ENCODE measurements at places on chromosomes 2 and 18.
A peak's percentile ranks its signal among the peaks of the same experiment; 100 is the strongest.

DNA sequence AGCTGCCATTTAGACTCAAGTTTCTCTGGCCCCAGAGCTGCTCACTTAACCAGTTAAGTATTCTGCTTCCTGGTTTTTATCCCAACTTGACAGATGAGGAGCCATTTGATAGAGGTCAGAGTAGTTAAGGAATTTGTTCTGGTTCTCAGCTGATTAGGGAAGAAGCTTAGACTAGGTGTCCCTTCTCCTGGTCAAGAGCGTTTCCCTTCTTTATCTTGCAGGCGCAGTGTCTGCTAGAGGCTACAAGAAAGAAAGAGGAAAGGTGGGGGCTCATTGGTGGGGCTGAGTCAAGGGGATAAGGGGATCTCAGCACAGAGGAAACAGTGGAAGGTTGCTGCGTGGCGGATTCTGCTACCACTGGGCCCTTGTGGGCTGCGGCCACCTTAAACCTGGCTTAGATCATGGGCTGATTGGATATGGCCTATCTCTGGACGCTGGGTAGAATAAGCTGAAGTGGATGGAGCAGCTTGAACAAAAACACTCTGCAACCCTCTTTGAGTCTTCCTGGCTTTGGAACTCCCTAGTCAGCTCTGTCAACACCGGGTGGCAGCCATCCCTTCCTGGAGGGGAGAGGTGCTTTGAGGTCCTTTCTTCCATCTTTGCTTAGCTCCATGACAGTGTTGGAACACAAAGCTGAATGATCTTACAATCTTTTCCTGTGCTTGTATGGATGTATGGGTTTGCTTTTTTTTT lies 70.8 kb downstream of the QPCT start:
- peak; percentile 58 for DNase-seq

DNA sequence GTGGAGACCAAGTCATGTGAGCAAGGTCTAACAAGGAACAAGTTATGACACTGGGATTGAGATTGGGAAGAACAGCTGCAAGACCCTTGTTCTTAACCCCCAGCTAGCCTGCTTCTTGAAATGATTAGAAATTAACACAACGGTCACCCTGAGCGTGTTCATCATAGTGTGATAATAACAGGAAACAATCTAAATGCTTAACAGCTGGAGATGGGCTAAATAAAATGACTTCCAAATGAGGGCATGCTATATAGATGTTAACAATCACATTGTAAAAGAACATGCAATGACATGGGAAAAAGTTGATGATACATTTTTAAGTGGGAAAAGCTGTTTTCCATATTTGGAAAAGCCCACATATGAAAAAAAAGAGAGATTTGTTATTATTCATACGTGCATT lies 47.6 kb downstream of the RPL37A start:
- DNase-seq: peak; percentile 3

DNA sequence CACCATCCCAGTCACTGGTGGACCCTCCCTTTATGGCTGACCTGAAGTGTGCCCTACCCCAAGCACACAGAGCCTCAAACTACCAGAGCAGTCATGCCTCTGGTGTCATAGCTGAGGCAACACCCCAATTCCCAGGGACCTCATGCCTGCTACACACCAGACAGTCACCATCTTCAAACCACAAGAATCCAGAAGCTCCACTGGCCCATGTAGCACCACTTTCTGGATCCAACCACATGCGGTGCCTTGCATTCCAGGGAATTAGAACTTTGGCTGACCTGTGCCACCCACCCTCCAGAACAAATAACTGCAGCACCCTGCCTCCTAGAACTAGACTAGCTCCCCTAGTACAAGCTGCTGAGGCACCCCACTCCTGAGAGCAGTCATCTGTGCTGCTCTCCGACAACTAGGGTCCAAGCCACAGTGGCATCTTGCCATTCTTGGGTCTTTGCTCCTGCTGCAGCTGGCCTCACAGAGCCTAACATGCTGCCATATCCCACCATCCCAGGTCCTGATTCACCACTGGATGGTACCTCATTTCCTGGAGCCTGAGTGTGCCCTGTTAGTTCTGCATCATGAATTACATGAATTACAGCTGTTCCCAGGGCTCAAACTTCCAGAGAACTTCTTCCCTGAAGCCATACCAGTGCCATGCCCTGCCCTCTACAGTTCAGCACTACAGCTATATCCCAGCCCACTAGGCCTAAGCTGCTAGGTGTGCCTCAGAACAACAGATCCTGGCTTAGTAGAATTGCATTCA lies 243.8 kb upstream of the CHST9 start:
- no peak for DNase-seq

- DNase-seq: no peak
Observed at GRCh38 chr2:75243219-75243618, 43.9 kb upstream of the TACR1 start.

GRCh38 chr2:164896634-164897355 lies 55.2 kb upstream of the COBLL1 start:
- no peak for DNase-seq

DNA sequence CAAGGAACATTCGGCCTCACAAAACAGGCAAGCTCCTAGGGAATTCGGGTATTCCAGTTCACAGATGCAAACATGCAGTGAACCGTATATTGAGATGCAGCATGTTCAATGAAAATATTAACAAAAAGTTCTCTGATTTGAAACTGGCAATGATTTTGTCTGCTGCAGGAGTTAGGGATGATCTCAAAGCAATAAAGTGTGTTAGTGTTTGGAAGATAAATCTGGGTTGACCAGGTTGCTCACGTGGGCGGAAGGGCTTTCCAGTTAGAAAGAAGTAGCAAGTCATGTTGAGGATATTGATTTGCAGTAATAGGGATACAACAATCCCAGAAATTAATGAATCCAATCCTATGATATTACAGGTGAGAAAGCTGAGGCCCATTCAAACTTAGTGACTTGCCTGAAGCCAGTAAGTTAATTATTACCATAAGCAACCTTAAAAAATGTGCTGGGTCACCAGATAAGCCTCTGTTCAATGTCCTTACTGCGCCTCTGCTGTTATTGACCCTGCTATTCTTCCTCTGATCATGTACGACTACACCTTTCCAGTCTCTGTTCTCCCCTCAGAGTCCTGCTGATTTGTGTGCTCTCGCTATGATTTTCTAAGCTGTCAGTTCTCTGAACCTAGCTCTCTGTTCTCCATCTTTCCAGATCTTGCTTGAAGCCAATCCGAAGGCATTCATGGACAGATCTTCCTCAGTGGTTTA lies 370.8 kb downstream of the DSEL start:
- DNase-seq: peak; percentile 67

DNA sequence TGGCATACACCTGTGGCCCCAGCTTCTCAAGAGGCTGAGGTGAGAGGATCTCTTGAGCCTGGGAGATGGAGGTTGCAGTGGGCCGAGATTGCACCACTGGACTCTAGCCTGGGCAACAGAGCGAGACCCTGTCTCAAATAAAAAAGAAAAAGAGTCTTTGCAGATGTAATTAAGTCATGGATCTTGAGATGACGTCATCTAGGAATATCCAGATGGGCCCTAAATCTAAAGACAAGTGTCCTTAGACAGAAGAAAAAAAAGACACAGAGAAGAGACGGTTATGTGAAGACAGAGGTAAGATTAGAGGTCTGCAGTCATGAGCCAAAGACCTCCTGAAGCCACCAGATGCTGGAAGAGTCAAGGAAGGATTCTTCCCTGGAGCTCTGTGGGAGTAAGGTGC lies 74.3 kb downstream of the RHOB start:
- no peak for DNase-seq

DNA sequence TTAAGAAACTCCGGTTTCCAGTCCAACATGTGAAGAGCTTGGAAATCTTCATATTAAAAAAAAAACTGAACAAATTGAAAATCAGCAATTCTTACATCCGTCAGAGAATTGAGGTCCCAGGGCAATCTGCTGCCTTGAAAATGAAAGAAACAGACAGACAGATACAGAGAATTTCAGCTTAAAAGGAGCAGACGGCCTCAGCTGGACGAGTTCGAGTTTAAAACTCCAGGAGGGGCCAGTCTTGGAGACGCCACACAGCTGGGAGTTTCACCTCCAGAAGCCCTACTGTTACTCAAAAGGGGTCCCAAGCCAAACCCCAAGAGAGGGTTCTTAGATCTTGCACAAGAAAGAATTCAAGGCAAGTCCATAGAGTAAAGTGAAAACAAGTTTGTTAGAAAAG lies 226.5 kb upstream of the ARL4C start:
- no peak for DNase-seq

GRCh38 chr2:22628906-22629305 lies 756.1 kb upstream of the KLHL29 start:
- DNase-seq: no peak

- DNase-seq: peak; percentile 2
Observed at GRCh38 chr2:145043399-145043834, 523.5 kb upstream of the ZEB2 start.

DNA sequence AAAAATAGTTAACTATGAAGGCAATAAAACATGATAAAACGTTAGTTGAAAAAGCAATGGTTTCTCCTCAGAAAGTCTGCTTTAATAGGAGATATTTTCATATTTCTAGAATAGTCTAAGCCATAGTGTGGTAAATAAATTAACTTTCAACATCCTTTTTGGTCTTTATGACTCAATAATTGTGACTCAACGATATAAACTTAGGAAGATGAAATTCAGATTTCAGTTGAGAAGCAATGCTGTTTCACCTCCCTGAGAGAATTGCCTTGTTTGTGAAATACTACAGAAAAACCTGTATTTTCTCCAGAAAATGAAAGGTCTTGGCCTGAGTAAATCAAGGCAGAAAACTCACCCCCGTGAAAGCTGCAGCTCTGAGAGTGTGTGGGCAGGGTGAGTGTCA lies 166.9 kb downstream of the ETAA1 start:
- no peak for DNase-seq

GRCh38 chr18:49345931-49346696 lies 114.3 kb downstream of the DYM start:
- DNase-seq: no peak

DNA sequence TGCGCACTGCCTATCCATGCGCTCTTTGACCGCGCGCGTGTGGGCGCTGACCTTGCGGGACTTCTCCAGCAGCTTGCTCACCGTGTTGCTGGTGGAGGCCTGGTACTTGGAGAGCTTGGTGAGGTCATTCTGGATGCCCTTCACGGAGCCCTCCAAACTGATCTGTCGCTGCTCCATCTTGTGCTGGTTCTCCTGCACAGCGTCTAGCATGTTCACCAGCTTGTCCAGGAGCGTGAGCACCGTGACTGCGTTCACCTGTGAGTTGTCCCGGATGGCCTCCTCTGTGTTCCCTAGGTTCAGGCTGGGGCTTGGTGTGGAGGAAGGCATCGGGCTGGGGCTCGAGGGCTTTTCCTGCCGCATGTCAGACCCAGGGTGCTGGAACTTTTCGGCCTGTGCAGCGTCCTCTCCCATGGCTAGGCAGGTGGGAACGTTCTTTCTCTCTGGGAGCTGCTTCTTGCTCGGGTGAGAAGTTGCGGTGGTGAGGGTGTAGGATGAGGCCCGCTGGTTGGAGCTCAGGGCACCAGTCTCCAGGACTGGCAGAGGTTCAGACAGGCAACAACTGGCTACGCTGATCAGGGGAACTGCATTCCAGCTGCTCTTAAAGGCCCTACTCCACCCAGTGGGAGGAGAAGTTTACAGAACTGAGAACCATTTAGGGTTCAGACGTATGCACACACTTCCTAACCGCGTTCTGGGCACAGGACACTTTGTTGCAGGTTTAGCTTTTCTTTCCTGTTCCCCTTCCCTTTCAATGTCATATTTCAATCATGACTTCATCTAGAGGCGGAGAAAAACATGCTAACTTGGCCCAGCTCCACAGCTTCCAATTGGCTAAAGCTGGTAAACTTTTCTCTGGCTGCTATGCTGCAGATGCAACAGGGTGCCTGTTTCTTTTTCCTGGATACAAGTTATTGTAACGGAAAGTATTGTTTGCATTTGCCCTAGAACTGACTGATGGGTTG lies at the start of gene CAVIN2:
Gene CAVIN2 (minus strand): TSS at position 574 of the 962 bp plus-strand sequence. CDS start 163 bp downstream, at position 411.
- no peak for DNase-seq

DNA sequence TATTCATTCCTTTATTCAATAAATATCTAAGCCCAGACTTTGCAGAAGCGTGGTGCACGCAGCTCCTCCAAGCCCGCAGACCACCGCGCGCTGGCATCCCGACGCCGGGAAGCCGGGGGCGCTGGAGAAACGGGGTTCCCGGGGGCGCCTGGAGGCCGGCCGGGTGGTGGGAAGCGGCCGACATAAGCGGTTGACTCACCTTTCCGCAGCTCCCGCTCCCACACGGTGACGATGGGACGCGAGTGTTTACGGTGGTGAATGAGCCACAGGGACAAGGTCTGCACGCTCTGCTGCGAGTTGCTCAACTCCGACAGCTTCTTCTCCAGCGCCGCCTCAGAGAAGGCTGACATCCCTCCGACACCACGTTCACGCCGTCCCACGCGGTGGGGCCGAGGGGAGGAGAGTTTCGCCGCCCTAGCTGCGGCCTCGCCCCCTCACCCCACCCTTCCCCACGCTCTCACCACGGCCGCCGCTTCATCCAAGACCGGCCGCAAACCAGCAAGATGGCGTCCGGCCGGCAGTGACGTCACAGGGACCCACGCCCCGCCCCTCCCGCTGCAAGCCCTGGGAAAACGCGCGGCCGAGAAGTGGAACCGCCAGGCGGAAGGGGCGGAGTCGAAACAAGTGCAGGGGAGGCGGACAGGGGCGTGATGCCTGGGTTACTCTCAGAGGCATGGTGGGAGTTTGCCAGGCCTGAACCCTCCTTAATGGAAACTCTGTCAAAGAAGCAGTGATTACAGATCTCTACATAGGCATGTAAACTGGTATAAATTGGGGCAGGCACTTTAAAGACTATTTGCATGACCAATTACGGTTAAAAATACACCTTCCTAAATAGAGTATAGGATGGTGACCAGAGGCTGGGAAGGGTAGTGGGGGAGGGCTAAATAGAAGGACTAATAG lies at the start of gene RPRD1A:
Gene RPRD1A (minus strand): TSS at position 505 of the 903 bp plus-strand sequence. CDS start 155 bp downstream, at position 350.
- DNase-seq: peak; percentile 99

DNA sequence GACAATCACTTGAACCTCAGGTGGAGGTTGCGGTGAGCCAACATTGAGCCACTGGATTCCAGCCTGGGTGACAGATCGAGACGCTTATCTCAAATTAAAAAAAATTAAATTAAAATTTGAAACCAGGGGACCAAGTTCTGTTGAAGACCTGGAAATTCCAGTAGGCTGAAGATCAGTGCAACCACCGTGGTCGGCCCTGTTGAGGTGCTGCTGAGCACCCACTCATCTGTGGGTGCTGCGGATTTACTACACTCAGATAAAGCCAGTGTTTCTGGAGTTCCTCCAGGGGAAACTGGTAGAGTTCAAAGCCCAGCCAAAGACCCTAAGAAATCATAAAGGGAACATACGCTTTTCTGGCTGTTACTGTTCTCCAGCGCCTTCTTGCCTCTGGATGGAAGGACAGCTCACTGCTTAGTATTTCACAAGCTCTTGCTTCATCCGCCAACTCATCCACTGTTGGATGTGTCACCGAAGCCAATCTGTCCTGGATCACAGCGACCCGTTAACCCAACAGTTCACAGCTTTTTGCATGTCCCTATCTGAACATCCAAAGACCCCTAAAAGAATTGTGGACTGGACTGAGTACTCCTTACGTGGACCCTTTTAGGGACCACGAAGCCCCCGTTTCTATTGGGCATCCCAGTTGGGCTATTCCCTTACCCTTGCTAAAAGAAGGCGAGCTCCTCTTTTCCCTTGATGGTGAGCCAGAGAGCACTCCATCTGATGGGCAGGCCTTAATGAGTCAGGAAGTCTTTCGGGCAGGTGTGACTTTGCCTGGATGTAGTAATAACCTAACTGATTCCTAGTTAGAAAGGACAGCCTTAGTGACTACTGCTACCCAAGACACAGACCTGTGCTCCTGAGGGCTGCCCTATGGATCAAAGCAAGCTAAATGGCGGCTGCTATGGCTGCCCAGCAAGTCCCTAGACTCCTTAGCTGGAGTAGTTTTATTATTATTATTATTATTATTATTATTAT lies 6.0 kb upstream of the ALPP start:
- no peak for DNase-seq

- DNase-seq: no peak
Observed at GRCh38 chr2:35339211-35339610, 1016.4 kb upstream of the CRIM1 start.

GRCh38 chr2:85611217-85611704 lies 605 bp downstream of the C2orf68 start:
- no peak for DNase-seq
